ENCODE measurements at places on chromosomes 13 and 19. TPM values are rescaled to one million over a fixed set of nuclear protein-coding genes. Genes with fewer than 3 reads are reported as not detected.

DNA sequence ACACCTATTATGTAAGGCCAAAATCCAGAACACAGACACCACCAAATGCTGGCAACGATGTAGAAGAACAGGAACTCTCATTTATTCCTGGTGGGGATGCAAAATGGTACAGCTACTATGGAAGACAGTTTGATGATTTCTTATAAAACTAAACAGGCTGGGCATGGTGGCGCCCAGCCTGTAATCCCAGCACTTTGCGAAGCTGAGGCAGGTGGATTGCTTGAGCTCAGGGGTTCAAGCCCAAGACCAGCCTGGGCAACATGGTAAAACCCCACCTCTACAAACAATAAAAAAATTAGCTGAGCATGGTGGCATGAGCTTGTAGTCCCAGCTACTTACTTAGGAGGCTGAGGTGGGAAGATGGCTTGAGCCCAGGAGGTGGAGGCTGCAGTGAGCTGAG, 98.3 kb downstream of the TUBA3C start:
- DNase-seq, result no peak

LRRC8E gene
- 3.1 TPM for total RNA-seq

DNA sequence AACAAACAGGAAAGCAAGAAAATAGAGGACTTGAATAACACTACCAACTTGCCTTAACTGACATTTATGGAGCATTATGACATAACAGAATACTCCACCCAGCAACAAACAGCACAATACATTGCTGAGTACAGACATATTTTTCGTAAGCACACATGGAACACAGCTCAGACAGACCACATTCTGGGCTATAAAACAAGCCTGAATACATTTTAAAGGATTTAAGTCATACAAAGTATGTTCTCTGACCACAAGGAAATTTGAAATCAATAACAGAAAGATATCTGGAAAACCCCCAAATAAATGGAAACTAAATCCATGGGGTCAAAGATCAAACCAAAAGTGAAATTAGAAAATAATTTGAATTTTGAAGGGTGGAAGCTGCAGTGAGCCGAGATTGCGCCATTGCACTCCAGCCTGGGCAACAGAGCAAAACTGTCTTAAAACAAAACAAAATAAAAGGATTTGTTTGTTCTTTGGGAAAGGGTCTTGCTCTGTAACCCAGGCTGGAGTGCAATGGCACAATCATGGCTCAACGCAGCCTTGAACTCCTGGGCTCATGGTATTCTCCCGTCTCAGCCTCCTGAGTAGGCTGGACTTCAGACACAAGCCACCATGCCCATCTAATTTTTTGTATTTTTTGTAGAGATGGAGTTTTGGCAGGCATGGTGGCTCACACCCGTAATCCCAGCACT, 5.6 kb downstream of the ZDHHC20 start:
- DNase-seq, result no peak

- DNase-seq, result no peak
Observed at GRCh38 chr19:48966541-48967345, 1.6 kb downstream of the FTL start.

DNA sequence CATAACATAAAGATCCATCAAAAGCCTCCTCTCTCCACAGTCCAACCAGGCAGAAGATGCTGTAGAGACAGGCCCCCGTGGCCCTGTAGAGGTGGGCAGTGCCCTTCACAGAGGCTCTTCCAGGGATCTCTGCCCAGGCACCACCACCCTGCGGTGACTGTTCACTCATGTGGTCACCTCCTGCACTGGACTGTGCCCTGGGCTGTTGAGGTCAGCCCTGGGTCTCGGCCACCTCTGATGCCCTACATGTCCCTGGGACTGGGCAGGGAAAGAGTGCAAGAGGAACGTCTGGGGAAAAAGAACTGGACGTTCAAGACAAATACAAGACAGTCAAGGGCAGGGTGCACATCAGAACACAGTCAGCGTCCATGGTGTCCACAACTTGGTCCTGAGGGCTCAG, 22.3 kb downstream of the PEPD start:
- peak; percentile 13 for DNase-seq

- no peak for DNase-seq
Observed at GRCh38 chr19:45547211-45547770, 37.3 kb downstream of the OPA3 start.

SELENOV gene
- total RNA-seq, result not detected

DNA sequence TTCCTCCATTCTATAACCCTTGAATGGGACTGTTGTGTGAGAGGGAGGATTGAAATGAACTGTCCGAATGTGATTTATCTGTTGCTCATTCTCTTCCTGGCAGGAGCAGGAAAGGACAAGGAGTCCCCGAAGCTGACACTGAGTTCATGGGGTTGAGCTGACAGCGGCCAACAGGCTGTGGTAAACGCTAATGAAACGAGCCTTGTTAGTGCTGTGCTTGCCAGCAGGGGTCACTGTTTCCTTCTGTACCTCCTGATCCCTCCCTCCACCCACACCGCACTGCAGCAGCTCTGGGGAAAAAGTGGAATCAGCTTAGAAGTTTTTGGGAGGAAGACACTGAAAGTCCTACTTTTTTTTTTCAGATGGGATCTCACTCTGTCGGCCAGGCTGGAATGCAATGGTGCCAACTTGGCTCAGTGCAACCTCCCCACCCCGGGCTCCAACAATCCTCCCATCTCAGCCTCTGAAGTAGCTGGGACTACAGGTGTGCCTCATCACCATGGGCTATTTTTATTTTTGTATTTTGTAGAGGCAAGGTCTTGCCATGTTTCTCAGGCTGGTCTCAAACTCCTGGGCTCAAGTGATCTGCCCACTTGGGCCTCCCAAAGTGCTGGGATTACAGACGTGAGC, 6.7 kb upstream of the ZNF761 start:
- peak; percentile 74 for DNase-seq

GRCh38 chr19:39708594-39708993, 4.3 kb downstream of the LGALS14 start:
- no peak for DNase-seq

EBI3 gene
- total RNA-seq, result 0.92 TPM

SYCN gene
- total RNA-seq, result not detected

LILRB1 gene
- total RNA-seq, result 2.2 TPM

DNA sequence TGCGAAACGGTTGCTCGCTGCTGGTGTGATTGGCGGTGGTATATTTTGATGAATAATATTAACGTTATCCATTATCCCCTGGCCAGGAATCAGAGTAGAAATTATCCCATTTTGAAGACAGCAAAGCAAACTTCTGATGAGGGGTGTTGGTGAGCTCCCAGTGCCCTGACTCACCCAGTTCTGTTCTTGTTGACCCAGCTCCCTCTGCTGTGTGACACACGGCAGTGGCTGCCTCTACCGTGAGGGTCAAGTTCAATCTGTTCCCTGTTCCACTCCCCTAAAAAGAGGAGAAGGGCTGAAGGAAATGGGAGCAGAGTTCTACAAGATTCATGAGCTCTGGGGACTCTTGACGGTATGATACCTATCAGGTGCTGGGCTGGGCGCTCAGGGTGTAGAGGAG, 2.0 kb downstream of the CAMSAP3 start:
- no peak for DNase-seq

- DNase-seq, result no peak
Observed at GRCh38 chr13:39401756-39402155, 201.2 kb downstream of the LHFPL6 start.

C19orf67 gene
- not detected for total RNA-seq

STXBP2 gene
- total RNA-seq, result 9.7 TPM

RFXAP gene
- total RNA-seq, result 3.7 TPM

CEACAM8 gene
- not detected for total RNA-seq

GRCh38 chr13:27613628-27614027, 6.7 kb downstream of the LNX2 start:
- no peak for DNase-seq

GRCh38 chr19:32238076-32238475, 107.3 kb upstream of the ZNF507 start:
- DNase-seq, result no peak
